Amniotic stem cell (primary cell): ENCODE measurements at places on chromosomes 4 and X.

- no peak for DNase-seq
Measured at GRCh38 chr4:93658443-93658842, 170.1 kb upstream of the ATOH1 start.

- no peak for DNase-seq
Measured at GRCh38 chr4:52107336-52107735, 56.2 kb downstream of the SPATA18 start.

GRCh38 chr4:53920116-53920515 lies 144.3 kb downstream of the CHIC2 start:
- no peak for DNase-seq

- no peak for DNase-seq
Measured at GRCh38 chr4:1592068-1592708, 91.9 kb downstream of the FAM53A start.

DNA sequence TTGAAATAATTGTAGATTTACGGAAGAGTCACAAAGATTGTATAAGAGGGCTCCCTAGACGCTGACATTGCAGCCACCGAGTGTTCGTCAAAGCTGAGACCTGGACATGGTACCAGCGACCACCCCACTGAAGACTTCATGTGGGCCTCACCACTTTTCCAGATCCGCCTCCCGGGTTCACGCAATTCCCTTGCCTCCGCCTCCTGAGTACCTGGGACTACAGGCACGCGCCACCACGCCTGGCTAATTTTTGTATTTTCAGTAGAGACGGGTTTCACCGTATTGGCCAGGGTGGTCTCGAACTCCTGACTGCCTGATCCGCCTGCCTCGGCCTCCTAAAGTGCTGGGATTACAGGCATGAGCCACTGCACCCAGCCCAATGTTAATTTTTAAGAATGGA lies 29.7 kb downstream of the CPLX1 start:
- no peak for DNase-seq

- no peak for DNase-seq
Measured at GRCh38 chr4:116016201-116016600, 902.8 kb upstream of the NDST4 start.

GRCh38 chr4:183118585-183118984 lies 19.5 kb downstream of the WWC2 start:
- no peak for DNase-seq

DNA sequence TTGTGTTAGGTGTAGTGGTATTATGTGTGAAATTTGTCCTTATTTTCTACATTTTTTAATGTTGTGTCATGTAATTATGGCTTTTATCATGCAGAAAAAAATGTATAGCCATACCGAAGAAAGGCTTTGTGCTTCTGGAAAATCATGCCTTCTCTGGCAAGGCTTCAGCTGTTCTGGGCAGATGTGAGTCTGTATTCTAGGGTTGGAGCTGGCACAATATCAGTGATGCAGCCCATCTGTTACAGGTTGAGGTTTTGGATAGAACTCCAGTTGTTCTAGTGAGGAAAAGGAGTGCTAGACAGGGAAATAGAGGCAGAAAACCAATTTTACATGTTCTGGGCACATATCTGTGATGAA lies 44.8 kb upstream of the PRSS12 start:
- DNase-seq, result no peak

- peak; percentile 22 for DNase-seq
Measured at GRCh38 chr4:81255524-81255923, 40.5 kb upstream of the PRKG2 start.

GRCh38 chr4:87553182-87553581 lies 24.0 kb upstream of the SPARCL1 start:
- no peak for DNase-seq

- no peak for DNase-seq
Measured at GRCh38 chrX:6693051-6693450, 158.1 kb upstream of the VCX3A start.

GRCh38 chr4:132108784-132109183 lies 1040.3 kb upstream of the PCDH10 start:
- DNase-seq, result no peak

GRCh38 chr4:34202154-34202553 lies 2042.2 kb downstream of the ARAP2 start:
- DNase-seq, result no peak

GRCh38 chr4:3862640-3863420 lies 96.6 kb downstream of the ADRA2C start:
- DNase-seq, result no peak

DNA sequence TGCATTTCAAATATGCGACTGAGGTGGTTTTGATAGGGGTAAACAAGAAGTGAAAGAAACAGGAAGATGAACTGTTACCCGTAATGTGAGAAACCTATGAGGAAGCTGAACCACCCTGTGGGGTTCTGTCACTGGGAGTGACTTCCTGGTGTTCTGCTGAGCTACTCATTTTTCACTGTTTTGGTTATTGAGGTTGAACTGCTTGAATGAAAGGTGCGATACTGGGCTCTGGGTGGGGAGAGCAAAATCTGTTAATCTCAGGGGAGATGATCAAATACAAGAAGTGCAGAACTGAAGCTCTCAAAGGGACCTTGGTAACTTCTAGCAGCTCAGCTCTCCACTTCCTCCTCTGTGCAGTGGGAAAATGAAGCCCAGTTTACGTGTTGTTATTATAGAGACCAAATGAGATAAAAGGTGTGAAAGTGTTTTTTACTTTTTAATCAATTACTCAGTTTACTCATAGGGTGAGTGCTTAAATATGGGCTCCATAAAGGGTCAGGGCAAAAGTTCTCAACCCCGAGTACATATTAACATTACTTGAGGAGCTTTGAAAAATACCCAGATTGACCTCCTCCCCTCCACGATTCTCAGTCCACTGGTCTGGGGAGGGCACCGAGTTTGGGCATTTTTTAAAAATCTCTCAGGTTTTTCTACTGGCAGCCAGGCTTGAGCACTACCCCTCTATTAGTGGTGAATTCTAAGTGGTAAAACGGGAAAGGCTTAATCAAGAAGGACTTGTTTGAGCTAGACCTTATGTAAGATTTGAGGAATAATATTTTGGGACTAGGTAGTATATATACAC lies 66.7 kb downstream of the COQ2 start:
- no peak for DNase-seq
